ENCODE measurements at places on chromosomes 11 and 22.

DNA sequence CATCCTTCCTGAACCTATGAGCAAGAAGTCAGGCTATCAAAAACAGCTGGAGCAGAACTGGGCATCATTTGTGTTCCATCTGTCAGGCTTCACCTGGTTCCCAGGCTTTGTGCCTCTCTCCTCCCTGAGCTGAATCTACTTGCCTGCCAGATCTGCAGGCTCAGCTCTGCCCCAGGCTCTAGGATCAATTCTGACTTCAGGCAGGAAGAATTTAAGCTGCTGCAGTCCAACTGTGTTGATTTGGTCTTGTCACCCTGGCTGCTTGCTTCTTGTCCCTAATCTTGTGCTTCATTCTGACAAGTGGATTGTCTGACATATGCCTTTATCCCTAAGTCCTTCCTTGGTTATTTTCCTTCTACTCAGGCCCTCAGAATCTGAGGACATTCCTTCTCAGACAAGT, 31.6 kb upstream of the CADM1 start:
- no peak for DNase-seq

DNA sequence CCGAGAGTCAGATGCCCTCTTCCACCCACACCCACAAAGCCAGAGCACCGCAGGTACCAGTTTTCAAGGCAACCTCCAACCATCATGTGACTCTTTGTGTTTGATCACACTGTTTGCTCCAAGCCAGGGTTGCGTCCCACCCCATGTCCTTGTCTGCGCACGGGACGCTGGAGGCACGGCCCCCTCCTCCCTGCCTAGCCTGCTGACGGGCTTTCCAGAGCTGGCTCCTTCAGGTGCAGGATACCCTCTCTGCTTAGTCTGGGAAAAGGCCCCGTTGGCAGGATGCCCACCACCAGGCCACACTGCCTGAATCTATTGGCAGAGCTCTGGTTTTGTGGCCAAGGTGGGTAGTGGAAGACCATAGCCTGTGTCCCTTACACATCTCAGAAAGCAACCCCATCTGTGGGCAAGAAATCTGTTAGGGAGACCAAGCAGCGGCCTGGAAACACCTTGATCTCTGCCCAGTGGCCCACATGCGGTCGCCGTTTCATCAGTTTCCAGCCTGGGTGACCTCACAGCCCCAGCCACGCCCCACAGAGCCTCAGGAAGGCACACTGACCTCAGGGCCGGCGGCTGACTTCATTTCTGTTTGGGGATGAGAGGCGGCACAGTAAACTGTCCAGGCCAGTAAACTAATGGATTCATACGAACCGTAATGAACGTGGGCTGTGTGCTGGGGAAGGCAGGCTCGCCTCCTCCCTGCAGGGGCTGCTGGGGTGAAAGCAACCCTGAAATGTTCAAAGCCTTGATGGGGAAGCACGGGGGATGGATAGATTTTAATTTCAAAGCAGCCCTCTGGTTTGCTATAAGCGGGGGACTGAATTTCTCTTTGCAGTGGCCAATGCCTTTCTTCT, 25.8 kb downstream of the CDPF1 start:
- no peak for DNase-seq

GRCh38 chr11:7089328-7090251, 792 bp downstream of the RBMXL2 start:
- DNase-seq: no peak

- no peak for DNase-seq
Observed at GRCh38 chr22:43483669-43484068, 71.9 kb downstream of the MPPED1 start.

GRCh38 chr11:107621081-107621480, 30.1 kb downstream of the ELMOD1 start:
- no peak for DNase-seq

- DNase-seq: peak; percentile 56
Observed at GRCh38 chr11:70467201-70468085, 69.1 kb downstream of the CTTN start.

DNA sequence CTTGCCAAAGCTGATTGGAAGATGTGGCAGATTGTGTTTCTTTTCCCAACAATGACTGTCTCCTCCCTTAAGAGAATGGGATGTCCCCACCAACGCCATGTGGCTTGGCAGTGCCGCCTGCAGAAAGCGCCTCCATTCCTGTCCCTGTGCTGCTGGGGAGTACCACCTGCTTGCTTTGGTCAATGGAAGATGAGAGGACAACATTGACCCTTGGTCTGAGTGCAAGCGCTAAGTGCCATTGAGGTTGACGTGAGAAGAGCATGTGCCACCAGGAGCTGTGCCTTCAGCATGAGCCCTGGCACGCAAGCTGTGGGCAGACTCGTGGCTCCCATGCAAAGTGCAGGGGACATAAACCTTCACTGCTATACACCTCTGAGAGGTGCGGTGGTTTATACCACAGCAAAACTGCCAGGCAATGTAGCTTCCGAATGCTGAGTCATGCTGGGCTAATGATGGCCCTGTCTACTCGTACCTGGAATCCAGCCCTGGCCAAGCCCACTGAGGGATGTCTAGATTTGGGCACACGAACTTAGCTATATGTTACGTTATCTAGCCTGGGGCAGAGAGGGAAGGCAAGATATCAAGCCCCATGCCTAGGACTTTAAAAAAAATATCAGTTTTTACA, 41.9 kb downstream of the MYEOV start:
- DNase-seq: no peak

DNA sequence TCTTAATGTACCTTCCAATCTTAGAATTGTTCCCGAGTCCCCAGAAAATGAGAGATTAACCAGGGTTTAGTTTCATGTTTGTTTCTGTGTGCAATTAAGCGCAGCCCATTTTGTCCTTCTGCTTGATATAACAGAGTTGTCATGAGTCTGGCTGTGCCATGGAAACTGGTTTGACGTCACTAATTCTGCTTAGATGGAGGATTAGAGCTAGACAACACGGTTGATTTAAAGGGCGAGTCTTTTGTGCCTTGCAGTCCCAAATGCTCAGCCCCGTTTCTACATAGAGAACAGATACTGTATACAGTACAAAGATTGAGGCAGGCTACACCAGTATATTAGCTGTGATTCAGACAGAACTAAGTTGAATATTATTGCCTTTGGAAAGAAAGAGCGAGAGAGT, 45.5 kb upstream of the ALKBH3 start:
- peak; percentile 26 for DNase-seq

DNA sequence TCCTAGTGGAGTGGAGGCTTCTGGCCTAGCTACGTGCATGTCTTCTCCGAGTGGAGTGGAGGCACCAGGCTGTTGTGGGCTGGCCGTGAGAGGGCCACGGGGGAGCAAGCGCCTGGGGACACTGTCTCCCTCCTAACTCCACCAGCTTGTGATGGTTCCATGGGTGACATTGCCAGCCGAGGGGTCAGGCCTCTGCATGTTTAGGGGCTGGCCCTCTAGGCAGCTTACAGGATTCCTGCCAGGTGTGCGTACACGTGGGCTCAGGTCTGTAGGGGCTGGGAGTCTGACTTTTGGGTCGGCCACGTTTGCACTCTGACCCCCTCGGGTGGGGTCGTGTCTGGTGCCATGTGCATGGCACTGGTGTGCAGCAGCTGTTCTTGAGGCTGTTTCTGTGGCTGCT, 31.6 kb downstream of the TBC1D22A start:
- DNase-seq: no peak

- peak; percentile 71 for DNase-seq
Observed at GRCh38 chr11:75384438-75385080, 14.8 kb upstream of the RPS3 start.

DNA sequence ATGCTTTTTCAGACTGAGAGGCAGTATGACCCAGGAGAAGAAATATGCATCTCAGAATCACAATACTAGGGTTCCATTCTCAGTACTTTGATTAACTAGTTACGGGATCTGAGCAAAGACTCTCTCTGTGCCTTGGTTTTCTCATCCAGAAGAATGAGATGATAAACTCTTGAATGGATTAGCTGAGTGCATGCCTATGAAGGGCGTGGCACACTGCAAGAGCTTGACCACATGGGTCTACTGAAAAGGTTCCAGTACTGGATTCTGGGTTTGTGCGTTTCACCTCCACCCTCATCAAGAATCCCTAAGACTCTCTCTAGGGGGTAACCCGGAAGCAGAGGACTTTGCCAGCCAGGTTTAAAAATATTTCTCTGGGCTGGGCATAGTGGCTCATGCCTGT, 25.6 kb downstream of the PGA5 start:
- no peak for DNase-seq

GRCh38 chr11:23554002-23554401, 693.7 kb upstream of the CCDC179 start:
- DNase-seq: no peak

DNA sequence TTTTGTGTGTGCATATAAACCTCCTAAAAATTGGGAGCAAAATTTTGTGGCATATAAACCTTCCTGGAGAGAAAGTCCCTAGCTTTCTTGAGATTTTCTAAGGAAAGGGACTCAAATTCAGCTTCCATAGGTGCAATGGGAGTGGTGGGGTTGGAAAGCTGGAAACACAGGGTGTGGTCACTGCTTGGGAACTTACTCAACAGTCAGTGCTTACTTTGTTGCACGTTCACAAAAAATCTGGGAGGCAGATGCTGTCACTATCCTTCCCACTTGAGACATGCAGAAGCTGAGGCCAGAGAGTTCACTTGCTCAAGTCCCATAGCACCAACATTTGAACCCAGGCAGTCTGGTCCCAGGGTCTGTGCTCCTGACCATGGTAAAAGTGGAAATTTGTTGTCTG, 3.9 kb upstream of the CATSPERZ start:
- DNase-seq: no peak

DNA sequence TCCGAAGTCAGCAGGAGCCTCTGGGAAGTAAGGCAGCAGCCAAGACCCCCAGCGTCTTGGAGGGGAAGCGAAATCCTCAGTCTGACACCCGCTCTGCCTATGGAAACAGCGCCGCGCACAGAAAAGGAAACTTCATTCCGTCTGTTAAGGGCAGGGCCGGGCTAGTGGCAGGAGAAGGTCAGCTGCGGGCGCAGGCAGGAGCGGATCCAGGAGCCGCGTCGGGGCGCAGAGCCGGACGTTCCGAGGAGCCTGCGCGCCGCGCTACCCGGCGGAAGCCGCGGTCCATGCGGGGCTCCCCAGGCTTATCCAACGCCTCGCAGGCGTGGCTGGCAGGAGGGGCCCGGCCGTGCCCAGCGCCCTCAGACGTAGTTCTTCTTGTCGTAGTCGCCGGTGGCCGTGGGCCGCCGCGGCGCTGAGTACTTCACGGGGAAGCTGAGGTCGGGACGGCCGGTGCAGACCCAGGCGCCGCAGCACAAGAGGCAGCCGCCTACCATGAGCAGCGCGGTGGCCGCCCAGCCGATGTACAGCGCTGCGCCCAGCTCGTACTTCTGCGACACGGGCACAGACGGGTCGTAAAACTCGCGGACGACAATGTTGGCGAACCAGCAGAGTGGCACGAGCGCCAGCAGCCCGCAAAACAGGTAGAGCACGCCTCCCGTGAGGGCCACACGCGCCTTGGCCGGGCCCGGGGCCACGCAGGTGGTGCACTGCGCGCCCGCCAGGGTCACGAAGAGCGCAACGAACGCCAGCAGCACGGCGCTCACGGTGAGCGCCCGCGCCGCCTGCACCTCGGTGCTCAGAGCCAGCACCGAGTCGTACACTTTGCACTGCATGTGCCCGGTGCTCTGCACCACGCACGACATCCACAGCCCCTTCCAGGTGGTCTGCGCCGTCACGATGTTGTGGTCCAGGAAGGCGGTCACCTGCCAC, 705 bp downstream of the CLDN5 start:
- DNase-seq: peak; percentile 48

GRCh38 chr22:22856364-22856763, 31.3 kb upstream of the IGLL5 start:
- DNase-seq: no peak

- no peak for DNase-seq
Observed at GRCh38 chr11:61049859-61050258, 52.4 kb upstream of the CD5 start.

GRCh38 chr22:42697542-42698013, 23.1 kb downstream of the A4GALT start:
- DNase-seq: no peak

GRCh38 chr22:23419171-23419570, 160.9 kb downstream of the IGLL1 start:
- DNase-seq: no peak

GRCh38 chr22:45968751-45969413, 8.1 kb downstream of the WNT7B start:
- DNase-seq: no peak

DNA sequence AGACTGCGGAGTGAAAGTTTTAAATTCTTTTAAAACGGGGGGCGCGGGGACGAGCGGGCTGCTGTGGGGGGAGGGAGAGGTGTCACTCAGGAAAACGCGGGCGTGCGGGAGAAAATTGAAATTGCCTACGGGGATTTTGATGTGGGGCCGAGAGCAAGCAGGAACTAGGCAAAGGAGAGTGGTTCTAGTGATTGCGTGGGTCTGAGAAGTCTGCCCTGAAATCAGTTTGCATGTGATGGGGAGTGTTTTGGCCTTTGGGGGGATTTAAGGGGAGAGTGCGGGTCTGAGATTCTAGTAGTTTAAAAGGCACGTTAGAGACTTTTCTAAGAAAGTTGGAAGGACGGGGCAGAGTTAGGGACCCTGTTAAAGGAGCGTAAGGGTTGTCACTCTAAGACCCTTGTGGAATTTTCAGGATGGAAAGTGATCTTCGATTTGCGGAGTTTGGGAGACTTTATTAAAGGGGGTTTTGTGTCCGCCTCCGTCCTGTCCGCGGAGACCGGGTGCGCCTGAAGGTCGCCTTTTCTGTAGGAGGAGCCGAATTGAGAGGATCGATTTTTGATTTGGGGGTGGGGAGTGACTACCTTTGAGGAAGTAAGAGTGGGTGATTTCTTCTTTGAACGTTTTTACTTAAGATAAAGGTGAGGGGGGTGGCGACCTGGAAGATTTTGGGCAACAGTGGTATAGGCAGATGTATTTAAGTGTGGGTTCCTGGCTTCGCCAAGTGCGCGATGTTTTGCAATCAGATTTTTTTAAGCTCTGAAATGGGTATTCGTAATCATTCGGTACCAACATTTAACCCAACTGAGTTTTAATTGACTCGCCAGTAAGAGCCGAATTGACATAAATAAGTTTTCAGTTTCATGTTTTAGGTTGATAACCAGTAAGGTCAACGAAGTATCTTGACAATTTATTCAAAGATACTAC, 1.1 kb downstream of the EED start:
- peak; percentile 17 for DNase-seq

DNA sequence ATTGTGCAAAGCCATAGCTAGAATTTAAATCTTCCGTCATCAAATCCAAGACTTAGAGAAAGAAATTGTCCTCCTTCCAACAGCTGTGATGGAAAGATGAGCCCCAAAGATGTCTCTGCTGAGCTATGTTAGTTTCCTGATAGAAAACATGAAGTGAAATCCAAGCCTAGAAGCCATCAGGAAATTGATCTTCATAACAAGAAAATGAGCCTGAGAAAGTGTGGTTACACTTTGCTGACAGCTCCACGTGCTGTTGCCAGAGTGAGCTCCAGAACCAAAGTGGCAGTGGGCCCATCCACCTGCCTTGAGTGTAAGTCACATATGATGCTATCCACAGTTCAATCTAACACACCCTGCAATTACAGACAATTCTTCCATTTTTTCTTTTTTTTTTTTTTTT, 58.0 kb upstream of the UBASH3B start:
- no peak for DNase-seq
